ENCODE measurements at places on chromosomes 1 and 21.

GRCh38 chr1:189851806-189852367, 625.8 kb downstream of the BRINP3 start:
- no peak for DNase-seq

DNA sequence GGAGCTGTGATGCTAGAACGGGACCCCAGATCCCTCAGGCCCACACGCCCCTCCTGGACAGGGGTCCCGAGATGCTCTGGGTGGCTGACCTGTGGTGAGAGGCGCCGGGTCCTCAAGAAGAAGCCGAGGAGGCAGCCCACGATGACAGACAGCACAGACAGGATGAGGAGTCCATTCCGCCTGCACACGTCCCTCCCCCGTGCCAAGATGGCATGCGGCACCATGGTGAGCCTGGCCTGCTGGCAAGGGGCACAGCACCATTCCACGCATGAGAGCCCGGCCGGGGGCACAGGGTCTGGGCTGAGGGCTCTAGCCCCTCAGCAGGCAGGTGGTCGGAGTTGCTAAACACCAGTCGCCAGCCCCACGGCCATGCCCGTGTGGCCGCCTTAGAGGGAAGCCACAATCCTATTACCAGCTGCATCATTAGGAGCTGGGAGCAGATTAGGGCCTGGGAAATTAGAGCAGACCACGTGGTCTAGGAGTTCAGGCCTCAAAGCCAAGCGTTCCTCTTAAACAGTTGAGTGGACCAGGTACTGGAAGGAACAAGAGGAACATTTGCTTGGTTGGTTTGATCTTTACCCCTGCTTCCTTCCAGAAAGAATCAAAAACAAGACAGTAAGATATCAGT, at the start of gene SLC1A7:
TSS of gene SLC1A7 (minus strand) at position 413 of the 628 bp plus-strand sequence. CDS start at position 224, 189 bp downstream.
- DNase-seq, result no peak

DNA sequence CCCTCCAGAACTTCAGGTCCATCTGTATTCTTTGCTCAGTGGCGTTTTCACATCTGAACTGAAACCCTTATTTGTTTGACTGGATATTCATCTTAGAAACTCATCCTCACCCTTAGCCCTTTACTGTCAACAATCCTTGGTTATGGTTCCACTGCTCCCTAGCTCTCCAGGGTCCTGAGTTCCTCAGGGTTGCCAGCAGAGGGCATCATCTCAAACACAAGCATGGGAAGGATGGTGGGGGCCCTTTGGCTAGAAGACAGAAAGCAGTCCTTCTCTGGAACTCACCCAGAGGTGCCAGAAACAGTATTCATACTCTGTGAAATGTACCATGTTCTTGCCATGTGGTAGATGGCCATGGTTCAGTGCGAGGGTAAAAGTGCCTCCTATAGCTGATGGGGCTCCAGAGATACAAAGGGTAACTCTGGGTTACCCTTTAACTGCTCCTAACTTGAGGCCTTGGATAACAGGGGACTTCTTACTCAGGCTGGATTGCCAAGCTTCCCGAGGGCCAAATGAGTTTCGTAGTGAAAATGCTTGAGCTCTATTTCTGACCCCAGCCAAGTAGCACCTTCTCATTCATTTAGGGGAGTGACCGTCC, 11.3 kb downstream of the NCSTN start:
- no peak for DNase-seq

DNA sequence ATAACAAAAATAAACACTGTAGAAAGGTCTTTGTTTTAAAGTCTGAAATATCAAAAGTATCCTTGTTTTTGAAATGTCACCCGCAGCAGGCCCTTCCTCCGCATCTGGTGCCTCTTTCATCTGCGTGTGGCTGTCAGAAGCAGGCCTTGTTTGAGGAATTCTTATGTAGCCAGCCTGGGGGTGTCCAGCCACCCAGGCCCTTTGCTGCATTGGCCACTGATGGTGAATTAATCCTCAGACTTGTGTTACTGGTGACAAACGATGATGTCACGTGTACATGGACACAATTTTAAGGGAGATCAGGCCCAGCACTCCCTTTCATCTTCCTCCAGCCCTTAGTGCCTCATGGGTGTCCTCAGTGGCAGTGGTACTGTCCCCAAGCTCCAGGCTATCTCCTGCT, 208.0 kb upstream of the GALNT2 start:
- no peak for DNase-seq

DNA sequence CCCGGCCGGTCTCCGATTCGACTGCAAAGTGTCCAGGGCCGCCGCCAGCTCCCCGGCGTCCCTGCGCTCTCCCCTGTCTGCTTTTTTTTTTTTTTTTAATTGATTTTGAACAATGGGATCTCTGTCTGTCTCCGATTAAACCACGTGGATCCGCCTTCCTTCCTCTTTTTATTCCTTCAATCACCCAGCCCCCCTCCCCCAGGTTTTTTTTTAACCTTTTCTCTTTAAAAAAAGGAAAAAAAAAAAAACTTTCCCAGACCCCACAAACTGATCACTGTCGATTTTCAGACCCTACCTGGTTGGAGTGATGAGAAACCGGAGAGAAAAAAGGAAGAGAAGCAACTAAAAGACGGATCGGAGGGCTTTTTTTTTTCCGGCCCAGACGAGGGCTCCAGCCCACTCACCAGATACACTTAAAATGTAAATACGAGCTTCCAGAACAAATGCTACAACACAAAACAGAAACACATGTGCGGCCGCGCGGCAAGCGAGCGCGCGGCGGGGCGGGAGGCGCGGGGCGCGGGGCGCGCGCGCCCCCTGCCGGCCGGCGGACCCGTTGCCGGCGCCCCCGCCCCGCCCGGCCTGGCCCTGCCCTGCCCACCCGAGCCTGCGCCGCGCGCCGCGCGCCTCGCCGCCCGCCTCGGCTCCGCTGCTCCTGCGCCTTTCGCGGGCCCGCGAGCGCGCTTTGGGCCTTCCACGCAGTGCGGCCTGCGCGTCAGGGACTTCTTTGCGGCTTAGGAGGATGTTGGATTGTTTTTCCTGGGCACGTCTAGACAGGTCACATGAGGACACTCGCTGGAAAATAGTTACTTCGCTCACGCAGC, at the start of gene RCC2:
TSS of gene RCC2 (minus strand) at position 428 of the 824 bp plus-strand sequence. CDS start 1,163 bp downstream, outside the sequence.
- peak; percentile 35 for DNase-seq

GRCh38 chr21:41361053-41361785, 608 bp upstream of the MX2 start:
- no peak for DNase-seq

DNA sequence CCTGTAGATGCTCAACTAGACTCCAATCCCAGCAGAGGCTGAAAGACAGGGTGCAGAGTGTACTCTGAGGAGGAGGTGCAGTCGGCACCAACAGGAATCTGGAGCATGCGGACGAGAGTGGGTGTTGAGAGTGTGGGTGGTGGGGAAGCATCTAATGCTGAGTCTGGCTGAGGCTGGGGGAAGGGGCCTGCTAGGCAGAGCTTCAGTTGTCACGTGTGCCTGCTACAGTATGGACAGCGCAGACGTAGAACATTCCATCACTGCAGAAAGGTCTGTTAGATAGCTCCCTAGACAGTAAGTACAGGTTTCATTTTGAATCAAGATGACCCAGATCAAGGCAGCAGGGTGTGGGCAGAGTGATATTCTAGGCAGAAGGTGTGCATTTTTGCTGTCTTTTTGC, 23.1 kb downstream of the SNAP47 start:
- no peak for DNase-seq

- no peak for DNase-seq
Observed at GRCh38 chr1:247228133-247228532, 27.7 kb upstream of the VN1R5 start.

DNA sequence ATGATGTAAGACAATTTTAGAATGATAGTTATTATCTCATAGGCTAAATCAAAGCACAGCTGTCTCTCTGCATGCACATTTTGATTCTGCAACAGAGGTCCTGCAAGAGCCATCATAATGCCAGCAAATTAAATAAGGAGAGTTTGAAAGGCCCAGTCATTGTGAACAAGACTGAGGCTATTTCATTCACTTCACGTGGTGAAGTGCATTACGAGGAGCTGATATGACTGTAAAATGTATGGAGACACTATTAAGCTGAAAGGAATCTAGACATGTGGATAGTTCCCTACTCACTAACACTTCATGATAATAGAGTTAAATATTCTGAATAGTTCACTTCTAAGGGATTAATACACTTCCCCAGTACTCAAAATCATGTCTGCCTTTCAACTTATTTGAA, 299.0 kb downstream of the SMYD3 start:
- DNase-seq, result no peak

DNA sequence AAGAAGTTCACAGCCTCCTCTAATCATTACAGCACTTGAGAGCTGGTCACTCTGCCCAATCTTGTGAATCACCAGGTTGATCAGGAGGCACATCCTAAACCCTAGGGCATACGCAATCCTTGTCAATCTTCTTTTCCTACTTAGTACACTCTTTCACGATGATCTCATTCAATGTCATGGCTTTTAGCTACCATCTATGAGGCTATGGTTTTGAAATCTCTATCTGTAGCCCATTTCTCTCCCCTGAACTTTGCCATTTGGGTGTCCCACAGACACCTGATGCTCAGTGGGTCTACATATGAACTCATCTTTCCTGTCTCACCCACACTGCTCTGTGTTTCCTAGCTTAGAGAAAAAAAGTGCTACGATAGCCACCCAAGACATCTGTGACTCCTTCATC, 1.9 kb upstream of the MED18 start:
- peak; percentile 61 for DNase-seq
